ENCODE measurements at places on chromosomes 2 and 18.

- no peak for DNase-seq
These were observed 98.0 kb upstream of the CXCR4 start for GRCh38 chr2:136215908-136216472.

GRCh38 chr18:5914951-5915350 is 19.6 kb upstream of the TMEM200C start:
- DNase-seq, result no peak

DNA sequence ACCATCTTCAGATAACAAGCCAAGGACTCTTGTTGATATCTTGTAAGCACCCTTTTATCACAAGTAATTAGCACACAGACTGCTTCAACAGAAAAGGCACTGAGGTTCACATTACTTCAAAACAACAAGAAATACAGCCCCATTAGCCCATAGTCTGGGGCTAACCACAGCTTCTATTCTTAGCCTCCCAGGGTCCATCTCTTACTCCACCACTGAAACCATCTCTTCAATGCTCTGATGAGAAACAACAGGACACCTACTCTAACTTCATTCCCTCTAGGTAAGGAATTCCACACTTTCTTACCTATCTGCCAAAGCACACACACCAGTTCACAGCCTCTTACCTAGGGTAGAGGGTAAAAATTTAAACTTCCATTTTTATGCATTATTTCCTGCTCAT is 26.4 kb upstream of the CYTIP start:
- no peak for DNase-seq

GRCh38 chr2:189076572-189076971 is 102.4 kb downstream of the COL3A1 start:
- no peak for DNase-seq

DNA sequence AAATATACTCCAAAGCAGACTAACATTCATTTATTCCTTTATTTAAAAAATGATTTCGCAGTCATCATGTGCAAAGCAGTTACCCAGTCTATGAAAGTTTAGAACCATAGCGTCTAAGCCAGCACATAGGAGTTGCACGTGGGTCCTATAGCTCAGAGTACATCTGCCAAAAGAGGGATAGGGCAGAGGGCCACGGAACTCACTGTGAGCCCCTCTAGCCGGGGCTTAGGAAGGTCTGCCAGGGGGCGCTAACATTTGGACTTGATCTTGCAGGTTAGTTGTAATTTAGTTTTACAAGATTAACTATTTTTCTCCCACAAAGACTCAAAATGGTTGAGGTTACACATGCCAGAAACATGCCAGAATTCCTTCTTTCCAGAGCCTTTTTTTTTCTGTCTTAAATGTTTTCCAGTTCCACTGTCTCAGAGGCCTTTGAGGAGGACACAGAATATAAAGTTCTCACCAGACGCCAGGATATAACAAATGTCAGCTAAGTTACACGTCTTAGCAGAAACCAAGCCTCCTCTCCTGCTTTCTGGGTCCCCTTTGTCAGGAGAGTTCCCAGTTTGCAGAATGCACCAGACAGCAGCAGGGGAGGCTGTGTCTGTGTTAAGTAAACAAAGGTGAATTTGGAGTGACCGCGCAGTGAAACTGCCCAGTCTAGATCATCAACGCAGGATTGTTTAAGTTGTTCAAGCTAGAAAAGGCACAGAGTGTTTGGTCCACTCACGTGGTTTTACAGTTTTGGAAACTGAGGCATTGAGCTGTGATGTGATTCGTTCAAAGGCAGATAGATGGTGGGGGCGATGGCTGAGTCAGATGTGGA is 292.0 kb downstream of the PRKCE start:
- no peak for DNase-seq

GRCh38 chr2:121570036-121570666 is 39.5 kb downstream of the RNU4ATAC start:
- DNase-seq, result no peak

GRCh38 chr2:73070643-73071359 is 711 bp downstream of the SFXN5 start:
- peak; percentile 29 for DNase-seq

DNA sequence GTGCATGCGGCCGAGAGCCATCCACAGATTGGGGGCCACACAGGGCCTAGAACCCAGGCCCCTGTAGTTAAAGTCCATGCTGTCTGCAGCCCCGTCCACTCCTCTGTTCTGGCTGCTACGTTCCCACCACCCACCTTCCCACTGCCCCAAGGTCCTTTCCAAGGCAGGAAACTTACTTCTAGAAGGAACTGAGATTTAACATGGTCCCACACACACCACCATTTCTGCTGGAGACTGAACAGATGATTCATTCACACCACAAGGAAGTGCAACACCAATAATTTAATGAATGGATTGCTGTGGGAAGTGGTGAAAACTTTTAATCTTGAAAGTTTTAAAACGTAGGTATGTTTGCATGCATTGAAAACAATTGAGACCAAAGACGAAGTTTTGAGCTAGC is 95.2 kb downstream of the LBH start:
- DNase-seq, result no peak

DNA sequence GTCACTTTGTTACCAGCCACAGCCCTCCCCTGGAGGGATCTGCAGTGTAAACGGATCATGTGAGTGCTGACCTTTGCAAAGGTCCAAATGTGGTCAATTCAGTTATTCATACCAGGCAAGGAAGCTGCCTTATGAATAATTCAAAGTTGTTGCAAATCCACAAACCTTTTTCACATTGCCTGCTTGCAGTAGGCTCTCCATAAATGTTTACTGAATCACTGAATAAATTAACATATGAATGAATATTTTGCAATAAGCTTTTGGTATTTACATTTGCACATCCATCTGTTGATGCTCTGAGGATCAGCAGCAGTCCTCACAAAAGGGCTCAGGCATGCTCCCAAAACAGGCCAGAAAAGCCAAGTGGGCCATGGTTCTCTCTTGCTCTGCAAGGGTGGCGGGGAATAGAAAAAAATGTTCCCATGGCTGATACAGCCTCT is 156.8 kb downstream of the VAPA start:
- no peak for DNase-seq

GRCh38 chr18:77208964-77209363 is 40.7 kb upstream of the GALR1 start:
- peak; percentile 21 for DNase-seq

- no peak for DNase-seq
These were observed 43.5 kb downstream of the CYP27C1 start for GRCh38 chr2:127176371-127177311.

Data from activated gamma-delta T cell treated with anti-CD3 and anti-CD28 coated beads, Interleukin-2, amount 50 U/mL, for 16 hours (primary cell).